ENCODE measurements at places on chromosomes 6 and 20.
A peak's percentile ranks its signal among the peaks of the same experiment; 100 is the strongest.

- no peak overlapping the region for H3K4me3 ChIP-seq
- no peaks in the 10 kb centered on the region for H3K36me3 ChIP-seq
- no peak for DNase-seq
- no peaks in the 10 kb centered on the region for H3K27me3 ChIP-seq
- H3K27ac ChIP-seq: no peak overlapping the region
These were observed 31.9 kb downstream of the ARID1B start for GRCh38 chr6:156809034-156809433.

DNA sequence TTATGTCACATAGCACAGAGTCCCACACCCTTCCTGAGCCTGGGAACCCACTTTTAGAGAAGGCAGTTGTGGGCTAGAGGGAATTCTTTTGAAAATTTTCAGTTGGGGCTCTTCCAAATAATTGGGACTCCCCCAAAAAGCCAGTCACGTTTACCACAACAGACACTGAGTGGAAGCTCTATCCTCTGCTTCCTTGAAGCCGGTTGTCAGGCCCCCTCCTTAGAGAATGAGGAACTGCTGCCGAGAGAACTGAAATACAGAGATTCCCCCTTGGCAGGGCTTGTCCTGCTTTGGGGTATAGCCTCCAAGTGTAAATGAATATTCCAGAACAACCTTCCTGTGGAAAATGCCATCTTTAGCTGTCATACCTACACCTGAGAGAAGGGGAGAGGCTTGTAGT lies 2.7 kb upstream of the JAG1 start:
- no peak overlapping the region for H3K27ac ChIP-seq
- H3K27me3 ChIP-seq: no peaks in the 10 kb centered on the region
- no peak for DNase-seq

GRCh38 chr6:130967502-130968445 lies 95.3 kb downstream of the EPB41L2 start:
- H3K4me3 ChIP-seq: peak overlapping the region; percentile 42
- no peaks in the 10 kb centered on the region for H3K36me3 ChIP-seq
- H3K4me1 ChIP-seq: no peaks in the 10 kb centered on the region
- no peak for DNase-seq
- H3K27ac ChIP-seq: peak overlapping the region; percentile 73

- H3K27ac ChIP-seq: no peak overlapping the region
- peak; percentile 50 for DNase-seq
- no peaks in the 10 kb centered on the region for H3K4me1 ChIP-seq
- H3K4me3 ChIP-seq: no peak overlapping the region
These were observed 242.5 kb downstream of the ERMARD start for GRCh38 chr6:169993861-169994481.

DNA sequence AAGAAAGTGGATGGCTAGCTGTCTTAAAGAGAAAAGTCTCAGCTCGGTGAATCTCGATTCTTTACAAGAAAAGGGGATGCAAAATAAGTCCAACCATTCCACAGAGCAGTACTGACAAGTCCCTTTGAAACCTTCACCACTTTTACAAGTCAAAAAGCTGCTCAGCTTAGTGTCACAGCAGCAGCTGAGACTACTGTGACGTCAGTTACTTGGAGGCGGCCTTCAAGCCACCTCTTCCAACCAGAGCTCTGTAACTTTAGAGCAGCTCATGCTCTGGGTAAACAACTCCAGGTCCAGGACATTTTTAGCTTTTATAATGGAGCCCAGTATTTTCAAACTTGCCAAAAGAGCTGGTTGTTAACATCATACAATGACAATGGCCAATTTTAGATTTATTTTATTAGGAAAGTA lies at the start of gene KIAA0408:
TSS of gene KIAA0408 (minus strand) at position 159 of the 411 bp plus-strand sequence. CDS start 5,408 bp downstream, outside the sequence.
- DNase-seq: peak; percentile 88
- H3K27ac ChIP-seq: peak within 1 kb of the TSS; percentile 79
- H3K36me3 ChIP-seq: no peaks in the 10 kb centered on the region
- peaks cover 4% of the 10 kb centered on the region for H3K4me1 ChIP-seq

DNA sequence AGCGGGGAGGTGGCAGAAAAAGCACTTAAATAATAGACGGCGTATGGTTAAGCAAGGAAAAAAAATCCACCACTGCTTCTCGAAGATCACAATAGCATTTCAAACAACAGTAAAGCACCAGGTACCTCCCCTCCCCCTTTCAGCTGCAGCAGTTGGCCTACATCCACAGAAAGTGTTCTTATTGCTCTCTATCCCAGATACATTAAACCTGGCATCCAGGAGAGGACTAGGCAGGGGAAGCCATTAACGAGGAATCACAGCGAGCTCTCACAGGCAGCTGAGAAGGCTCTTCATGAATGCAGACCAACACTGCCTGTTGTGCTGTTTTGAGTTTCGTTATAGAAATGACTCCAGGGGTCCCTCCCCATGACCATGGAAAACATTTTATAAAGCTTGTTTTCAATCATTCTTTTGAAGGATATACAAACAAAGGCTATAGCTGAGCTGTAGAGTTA lies 11.8 kb downstream of the FYN start:
- no peaks in the 10 kb centered on the region for H3K4me1 ChIP-seq
- no peak overlapping the region for H3K27ac ChIP-seq
- no peak for DNase-seq

- H3K27me3 ChIP-seq: no peaks in the 10 kb centered on the region
- no peak overlapping the region for H3K27ac ChIP-seq
- H3K4me3 ChIP-seq: no peak overlapping the region
- H3K36me3 ChIP-seq: no peaks in the 10 kb centered on the region
- DNase-seq: no peak
These were observed 170.6 kb downstream of the PHACTR1 start for GRCh38 chr6:12886961-12887775.

GRCh38 chr6:8545336-8545735 lies 110.0 kb upstream of the SLC35B3 start:
- no peak overlapping the region for H3K27ac ChIP-seq
- no peaks in the 10 kb centered on the region for H3K36me3 ChIP-seq
- H3K27me3 ChIP-seq: no peaks in the 10 kb centered on the region

- no peaks in the 10 kb centered on the region for H3K27me3 ChIP-seq
- no peak overlapping the region for H3K4me3 ChIP-seq
- no peak for DNase-seq
- H3K4me1 ChIP-seq: no peaks in the 10 kb centered on the region
- no peaks in the 10 kb centered on the region for H3K36me3 ChIP-seq
- H3K27ac ChIP-seq: no peak overlapping the region
These were observed 124.9 kb downstream of the GRM4 start for GRCh38 chr6:34020807-34021553.

GRCh38 chr20:50062006-50062838 lies 50.7 kb downstream of the UBE2V1 start:
- no peak for DNase-seq
- no peak overlapping the region for H3K4me3 ChIP-seq
- H3K36me3 ChIP-seq: no peaks in the 10 kb centered on the region
- H3K4me1 ChIP-seq: no peaks in the 10 kb centered on the region
- no peak overlapping the region for H3K27ac ChIP-seq
